ENCODE measurements at places on chromosomes 7 and 10. TPM values are rescaled to one million over a fixed set of nuclear protein-coding genes. Genes with fewer than 3 reads are reported as not detected.

FAM185A gene
- 9.2 TPM for total RNA-seq

SORCS1 gene
- total RNA-seq, result not detected

ASAH2 gene
- 2.2 TPM for total RNA-seq

CCDC146 gene
- total RNA-seq, result 2.6 TPM

LEP gene
- not detected for total RNA-seq

AGBL3 gene
- 2.3 TPM for total RNA-seq

WIPF3 gene
- total RNA-seq, result not detected

PRSS37 gene
- total RNA-seq, result not detected

SPAM1 gene
- not detected for total RNA-seq

ECD gene
- total RNA-seq, result 31.7 TPM

GALNT17 gene
- total RNA-seq, result not detected

LANCL2 gene
- total RNA-seq, result 11.7 TPM

ATOH7 gene
- total RNA-seq, result not detected

AKR1C8 gene
- total RNA-seq, result 0.58 TPM

GBX1 gene
- total RNA-seq, result not detected

NPC1L1 gene
- total RNA-seq, result 0.06 TPM

CBLL1 gene
- 48.9 TPM for total RNA-seq

ADAM22 gene
- total RNA-seq, result 0.27 TPM

NPTX2 gene
- not detected for total RNA-seq

All from activated naive CD4-positive, alpha-beta T cell treated with anti-CD3 and anti-CD28 coated beads, Interleukin-2, amount 50 U/mL, for 72 hours (primary cell).